ENCODE measurements at places on chromosomes 16 and 17. TPM values are rescaled to one million over a fixed set of nuclear protein-coding genes. Genes with fewer than 3 reads are reported as not detected.

DNA sequence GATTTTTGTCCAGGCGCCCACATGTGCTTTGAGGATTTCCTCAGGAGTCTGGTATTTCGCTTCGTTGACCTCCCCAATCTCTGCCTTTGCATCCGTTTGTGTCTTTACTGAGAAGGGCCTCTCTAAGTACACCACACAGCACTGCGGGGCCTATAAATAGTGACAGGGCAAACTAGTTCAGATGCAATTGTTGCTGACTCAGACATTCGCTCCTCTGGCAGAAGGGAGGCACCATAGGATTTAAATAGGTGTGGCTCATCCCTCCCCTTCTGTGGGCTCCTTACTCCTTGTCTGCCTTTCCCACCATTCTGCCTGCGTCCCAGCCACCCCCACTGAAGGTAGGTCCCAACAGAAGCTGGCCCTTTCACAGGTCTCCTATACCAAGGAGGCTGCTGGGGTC lies 192.3 kb downstream of the SHISA9 start:
- no peak for DNase-seq

DNA sequence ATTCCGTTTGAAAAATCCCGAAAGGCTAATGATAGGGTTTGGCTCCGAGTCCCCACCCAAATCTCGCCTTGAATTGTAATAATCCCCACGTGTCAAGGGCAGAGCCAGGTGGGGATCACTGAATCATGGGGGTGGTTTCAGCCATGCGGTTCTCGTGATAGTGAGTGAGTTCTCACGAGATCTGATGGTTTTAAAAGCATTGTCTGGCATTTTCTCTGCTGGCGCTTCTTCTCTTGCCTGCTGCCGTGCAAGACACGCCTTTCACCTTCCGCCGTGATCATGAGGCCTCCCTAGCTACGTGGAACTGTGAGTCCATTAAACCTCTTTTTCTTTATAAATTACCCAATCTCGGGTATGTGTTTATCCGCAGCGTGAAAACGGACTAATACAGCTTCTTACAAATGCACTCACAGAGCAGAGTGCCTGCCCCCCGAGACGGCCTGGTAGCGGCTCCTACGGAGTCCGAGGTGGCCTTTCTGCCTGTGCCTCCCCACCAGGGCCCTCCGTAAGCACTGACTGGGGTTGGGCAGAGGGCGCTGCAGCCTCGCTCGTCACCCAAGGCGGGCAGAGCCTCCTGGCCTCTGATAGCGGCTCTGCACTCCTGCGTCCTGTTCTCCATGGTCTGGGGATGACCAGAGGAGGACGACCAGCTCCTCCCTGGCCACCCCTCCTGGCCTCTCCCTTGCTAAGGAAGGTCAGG lies 131.7 kb downstream of the FOXL1 start:
- DNase-seq: no peak

DNA sequence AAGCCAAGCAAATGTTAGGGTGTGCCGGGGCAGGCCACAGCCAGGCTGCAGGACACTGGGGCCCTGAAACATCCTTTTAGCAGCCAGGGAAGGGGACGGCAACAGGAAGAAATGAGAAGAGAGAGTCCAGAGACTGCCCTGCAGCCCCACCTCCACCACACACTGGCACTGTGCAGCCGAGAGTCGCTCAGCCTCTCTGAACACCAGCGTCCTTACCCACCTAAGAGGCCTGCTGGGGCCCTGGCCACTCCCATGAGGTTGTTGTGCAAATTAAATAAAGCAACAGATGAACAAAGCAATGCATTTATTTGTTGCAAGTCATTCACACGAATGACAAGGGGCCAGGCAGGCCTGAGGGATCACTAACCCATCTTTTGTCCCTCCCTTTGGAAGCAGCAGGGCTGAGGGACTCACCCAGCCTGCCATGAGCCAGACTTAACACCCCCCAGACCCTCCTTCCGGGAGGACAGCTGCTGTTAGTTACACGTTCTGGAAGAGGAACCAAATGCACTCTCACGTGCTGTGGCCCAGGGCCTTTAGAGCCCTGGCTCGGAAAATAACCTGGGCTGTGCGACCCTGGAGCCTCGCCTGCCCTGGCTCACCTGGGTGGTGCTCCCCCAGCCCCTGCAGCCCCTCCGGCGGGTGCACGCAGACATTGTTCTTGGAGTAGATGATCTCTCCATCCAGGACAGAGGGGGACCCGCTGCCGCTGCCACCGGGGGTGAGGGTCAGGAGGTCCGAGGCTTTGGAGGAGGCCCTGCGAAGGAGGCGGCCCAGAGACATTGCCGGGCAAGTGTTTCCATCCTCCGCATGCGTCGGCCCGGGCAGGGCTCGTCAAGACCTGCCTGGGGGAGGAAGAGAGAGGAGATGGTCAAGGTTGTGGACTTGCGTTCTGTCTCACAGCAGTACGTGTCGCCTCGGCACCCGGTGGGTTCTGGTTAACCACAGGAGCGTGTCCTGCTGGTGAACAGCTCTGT lies 22.6 kb downstream of the TBC1D16 start:
- no peak for DNase-seq

DNA sequence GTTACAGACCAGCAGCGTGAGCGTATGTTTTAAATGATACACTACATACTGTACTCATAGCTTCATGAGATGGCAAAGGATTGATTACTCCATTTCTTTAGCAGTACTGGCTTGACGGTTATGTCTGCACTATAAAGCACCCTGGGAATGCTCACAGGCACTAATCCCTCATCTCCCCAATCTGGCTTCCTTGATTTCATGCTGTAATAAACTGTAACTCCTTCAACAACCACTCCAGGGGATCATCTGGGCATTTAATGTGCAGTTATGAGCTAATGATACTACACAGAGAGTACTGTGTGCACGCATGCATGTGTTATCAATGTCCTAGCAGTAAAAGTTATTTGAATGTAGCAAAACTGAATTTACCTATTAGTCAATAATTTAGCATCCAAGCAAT lies 20.2 kb downstream of the MEIOB start:
- no peak for DNase-seq

- DNase-seq: no peak
These were observed 2.5 kb downstream of the LGALS9 start for GRCh38 chr17:27633312-27634025.

GRCh38 chr17:47837401-47838039 lies 3.6 kb downstream of the SCRN2 start:
- DNase-seq: no peak

The SPATA22 gene
- 3.5 TPM for total RNA-seq

The EEF2KMT gene
- 11.7 TPM for total RNA-seq

The EME1 gene
- 4.5 TPM for total RNA-seq

The KRTAP3-2 gene
- not detected for total RNA-seq

The GFAP gene
- 0.86 TPM for total RNA-seq

The CA4 gene
- total RNA-seq: not detected
